ENCODE measurements at places on chromosomes 7 and 10.

DNA sequence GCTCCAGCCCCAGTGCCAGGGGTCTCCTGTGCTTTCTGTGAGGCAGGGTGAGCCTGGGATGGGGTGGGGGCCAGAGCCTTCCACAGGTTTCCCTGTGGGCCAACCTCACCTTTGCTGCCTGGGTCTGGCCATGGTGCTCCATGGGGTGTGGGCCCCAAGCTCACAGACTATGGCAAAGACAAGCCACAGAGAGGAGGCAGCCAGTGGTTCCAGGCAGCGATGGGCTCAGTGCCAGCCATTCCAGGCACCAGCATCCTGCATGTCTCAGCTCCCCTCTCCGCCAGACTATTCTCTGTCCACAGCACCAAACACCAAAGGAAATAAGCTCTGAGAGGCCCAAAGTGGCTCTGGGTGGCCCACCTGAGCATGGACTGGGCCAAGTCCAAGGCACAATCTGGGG is 133.5 kb downstream of the PTPN20 start:
- no peak for DNase-seq

DNA sequence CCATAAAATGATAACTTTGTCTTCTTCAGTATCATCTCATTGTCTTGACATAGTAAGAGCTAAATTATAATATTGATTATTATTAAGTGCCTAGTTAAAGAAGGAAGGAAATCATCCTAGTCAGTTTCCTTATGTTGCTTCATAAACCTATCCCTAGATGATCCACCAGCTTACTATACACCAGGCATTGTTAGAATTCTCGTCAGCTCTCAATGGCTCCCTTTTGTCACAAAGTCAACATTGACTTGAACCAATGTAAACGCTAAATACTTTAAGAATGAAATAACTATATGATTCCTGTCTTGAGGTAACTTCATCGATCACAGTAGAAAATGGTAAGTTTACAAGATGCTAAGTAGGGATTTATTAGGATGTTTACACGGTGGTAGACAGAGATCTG is 1162.9 kb downstream of the CNTNAP2 start:
- DNase-seq = no peak

DNA sequence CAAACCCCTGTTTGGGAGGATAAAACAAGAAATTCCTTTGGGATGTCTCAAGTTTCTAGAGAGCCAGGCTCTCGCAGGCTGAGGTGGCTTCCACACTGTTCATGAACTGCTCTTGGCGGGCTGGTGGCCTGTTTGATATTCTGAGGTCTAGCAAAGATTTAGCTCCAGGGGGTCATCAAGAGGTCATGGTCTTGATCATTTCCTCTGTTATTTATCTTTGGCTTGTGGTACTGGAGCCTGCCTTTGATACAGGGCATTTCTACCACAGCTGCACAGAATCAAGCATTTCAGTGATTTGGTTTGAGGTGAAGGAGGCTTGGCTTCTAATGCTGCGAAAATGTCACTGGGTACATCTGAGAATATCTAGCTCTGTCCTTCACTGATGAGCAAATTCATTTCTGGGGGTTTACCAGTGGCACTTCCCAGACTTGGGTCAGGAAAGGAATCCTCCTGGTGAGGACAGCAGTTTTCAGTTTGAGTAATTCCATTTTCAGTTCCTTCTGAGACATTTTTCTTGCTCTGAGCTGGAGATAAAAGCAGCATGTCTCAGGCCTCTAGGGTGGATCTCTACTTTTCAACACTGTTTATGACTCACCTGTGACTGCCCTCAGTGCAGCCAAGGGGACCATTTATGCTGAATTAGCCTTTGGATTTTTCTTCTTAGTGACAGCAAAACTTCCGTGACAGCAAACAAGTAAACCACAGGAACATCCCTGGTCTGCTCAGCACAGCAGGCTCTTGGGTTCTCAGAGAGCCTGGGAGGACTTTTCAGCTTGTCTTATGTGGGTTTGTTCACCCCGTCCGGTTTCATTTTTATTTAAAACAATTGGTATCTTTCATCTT is 312.0 kb downstream of the RNLS start:
- peak; percentile 32 for DNase-seq

GRCh38 chr10:36778651-36779050 is 346.7 kb upstream of the ANKRD30A start:
- DNase-seq = no peak

DNA sequence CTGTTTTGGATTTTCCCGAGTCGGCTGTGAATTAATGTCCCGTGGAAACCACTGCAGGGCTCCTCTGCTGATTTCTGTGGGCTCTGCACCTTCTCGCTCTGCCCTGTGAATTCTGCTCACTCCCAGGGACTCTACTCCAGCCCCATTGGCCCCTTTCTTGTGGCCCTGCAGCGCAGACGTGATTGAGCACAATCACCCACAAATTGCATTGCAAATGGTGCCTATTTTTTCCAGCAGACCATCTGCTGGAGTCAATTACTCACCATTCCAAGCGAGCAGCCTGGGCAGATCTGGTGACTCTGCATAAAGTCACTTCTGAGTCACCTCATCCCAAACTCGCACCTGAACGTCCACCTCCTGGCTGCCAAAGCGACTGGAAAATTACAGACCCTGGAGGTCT is 235.8 kb downstream of the PAXIP1 start:
- no peak for DNase-seq

DNA sequence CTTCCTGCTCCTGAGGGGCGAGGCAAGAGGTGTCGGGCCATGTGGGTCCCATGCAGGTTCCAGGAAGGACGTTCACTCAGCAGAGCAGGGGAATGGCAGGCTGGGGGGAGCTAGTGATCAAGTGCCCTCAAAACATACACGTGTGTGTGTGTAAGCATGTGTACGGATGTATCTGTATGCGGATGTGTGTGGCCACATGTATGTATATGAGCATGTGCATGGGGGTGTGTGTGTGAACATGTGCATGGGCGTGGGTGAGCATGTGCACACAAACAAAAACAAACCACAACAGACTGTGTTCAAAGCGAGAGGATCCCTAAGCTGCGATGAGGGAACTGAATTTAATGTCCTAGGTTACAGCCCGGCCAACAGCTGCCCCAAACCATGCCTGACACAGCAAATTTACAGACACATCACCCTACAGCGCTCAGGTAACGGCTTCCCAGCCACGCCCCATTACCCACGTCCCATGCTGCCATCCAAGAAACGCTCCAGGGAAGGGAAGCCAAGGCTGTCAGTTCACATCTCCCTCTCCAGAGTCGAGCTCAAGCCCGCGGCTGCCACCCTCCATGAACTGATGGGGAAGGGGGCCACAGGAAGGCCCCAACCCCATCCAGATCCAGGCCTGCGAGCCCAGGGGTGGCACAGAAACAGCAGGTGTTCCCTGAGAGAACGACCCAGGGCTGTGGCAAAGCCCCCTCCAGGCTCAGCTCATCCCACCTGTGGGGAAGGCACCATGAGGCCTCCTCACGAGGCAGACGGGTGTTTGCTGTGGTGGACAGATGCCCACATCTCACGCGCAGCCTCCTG is 56.6 kb downstream of the PTPRN2 start:
- no peak for DNase-seq

GRCh38 chr7:6621195-6622133 is 6.1 kb downstream of the ZNF853 start:
- peak; percentile 25 for DNase-seq

- no peak for DNase-seq
Observed at GRCh38 chr10:86411852-86412560, 45.4 kb upstream of the GRID1 start.

- no peak for DNase-seq
Observed at GRCh38 chr7:8386926-8387550, 46.4 kb upstream of the NXPH1 start.

GRCh38 chr10:108812906-108813305 is 1110.4 kb downstream of the XPNPEP1 start:
- DNase-seq = no peak

GRCh38 chr7:101126651-101127459 is at the start of gene SERPINE1:
Gene SERPINE1, plus strand, starts transcription at chr7:101127104. Its CDS starts 1,290 bp downstream, at chr7:101128394.
- peak; percentile 93 for DNase-seq

GRCh38 chr10:125116041-125116649 is 44.2 kb downstream of the CTBP2 start:
- DNase-seq = no peak

DNA sequence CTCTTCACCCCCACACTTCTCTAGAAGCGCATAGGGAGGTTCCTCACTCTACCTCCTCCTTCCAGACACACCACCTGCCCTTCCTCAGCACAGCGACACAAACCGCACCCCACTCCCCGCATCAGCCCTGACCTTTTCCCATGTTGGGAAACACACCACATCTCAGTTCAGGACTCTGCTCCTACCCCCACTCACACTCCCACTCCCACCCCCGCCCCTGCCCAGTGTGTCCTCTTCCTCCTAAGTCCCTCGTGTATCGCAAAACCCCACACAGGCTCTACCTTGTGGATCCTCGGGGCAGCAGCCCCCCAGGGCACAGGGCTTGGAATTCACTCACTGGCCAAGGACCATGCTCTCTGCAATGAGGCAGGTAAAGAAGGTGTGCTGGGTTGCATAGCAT is 4.2 kb upstream of the AOC1 start:
- DNase-seq = peak; percentile 23

- DNase-seq = no peak
Observed at GRCh38 chr10:60148266-60148840, 241.3 kb downstream of the ANK3 start.

DNA sequence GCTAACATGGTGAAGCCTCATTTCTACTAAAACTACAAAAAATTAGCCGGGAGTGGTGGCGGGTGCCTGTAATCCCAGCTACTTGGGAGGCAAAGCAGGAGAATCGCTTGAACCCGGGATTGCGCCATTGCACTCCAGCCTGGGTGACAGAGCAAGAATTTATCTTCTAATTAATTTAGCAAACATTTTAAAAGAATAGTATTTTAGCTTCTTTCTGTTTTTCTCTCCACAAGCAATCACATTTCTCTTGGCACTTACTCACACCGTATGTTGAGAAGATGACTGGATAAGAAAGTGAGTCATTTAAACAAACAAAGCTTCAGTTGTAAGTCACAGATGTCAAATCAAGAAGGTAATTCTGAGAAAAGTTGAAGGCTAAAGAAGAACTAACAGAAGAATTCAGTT is 264.0 kb downstream of the ARL4A start:
- no peak for DNase-seq

GRCh38 chr7:36064676-36065075 is 88.4 kb upstream of the EEPD1 start:
- DNase-seq = no peak

DNA sequence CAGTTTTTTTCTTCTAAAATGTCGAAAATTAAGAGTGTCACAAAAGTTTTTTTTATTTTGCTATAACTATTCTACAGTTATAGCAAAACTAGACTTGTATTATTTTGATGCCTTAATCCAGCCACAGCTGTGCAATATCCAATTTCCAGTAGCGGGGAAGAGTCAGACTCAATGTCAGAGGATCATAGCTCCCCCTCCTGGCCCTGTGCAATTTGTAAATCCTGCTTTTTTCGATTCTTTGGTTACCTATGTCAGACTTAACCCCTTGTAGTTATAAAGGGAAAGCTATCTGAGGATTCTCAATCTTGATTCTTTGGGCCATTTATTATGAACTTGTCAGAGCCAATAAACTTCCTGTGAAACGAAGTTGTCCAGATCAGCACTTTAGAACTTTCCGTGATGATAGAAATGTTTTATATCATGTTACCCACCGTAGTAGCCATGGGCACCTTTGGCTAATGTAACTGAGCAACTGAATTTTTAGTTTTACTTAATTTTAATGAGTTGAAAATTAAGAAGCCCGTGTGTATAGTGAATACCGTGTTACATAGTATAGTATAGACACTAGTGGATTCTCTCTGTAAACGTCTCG is 87.7 kb upstream of the PRKCQ start:
- DNase-seq = peak; percentile 48

DNA sequence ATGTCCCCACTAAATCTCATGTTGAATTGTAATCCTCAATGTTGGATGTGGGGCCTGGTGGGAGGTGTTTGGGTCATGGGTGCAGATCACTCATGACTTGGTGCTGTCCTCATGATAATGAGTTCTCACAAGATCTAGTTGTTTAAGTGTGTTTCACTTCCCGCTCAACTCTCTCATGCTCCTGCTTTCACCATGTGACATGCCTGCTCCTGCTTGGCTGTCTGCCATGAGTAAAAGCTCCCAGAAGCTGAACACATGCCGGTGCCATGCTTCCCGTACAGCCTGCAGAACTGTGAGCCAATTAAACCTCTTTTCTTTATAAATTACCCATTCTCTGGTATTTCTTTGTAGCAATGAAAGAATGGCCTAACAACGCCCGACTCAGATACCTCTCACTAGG is 6.2 kb upstream of the PSTK start:
- no peak for DNase-seq

- no peak for DNase-seq
Observed at GRCh38 chr7:149845257-149845980, 7.2 kb downstream of the ZNF862 start.

- DNase-seq = peak; percentile 78
Observed at GRCh38 chr7:87059525-87060287, at the start of gene ELAPOR2. Gene ELAPOR2, minus strand, starts transcription at chr7:87059654. Its CDS starts 141 bp downstream, at chr7:87059513.

- no peak for DNase-seq
Observed at GRCh38 chr7:141074162-141074991, 513 bp downstream of the TMEM178B start.

DNA sequence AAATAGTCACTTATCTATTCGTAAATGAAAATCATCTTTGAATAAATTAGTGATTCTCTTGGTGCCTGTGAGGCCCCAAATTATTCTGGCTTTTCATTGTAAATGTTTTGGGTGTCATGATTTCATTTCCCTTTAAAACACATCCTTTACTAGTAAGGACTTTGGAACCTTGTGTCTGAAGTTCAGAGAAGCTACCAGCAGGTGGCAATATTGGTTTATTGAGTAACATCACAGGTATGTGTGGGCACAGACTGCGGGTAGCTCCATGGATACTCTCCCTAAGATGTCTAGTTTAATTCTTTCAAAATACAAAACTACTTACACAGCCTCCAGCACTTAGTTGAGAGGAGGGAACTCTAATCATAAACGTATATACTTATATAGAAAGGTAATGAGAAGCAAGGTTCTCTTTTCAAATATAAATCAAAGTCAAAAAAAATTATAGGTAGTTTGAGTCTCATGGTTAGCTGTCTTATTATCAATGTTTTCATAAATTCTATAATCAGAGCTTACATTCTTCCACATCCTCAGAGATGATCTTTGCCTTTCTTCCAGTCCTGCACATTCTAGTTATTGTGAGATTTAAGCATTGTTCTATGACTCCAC is 449.6 kb downstream of the GRM8 start:
- peak; percentile 75 for DNase-seq

GRCh38 chr10:14153570-14154055 is 177.1 kb downstream of the FRMD4A start:
- no peak for DNase-seq

DNA sequence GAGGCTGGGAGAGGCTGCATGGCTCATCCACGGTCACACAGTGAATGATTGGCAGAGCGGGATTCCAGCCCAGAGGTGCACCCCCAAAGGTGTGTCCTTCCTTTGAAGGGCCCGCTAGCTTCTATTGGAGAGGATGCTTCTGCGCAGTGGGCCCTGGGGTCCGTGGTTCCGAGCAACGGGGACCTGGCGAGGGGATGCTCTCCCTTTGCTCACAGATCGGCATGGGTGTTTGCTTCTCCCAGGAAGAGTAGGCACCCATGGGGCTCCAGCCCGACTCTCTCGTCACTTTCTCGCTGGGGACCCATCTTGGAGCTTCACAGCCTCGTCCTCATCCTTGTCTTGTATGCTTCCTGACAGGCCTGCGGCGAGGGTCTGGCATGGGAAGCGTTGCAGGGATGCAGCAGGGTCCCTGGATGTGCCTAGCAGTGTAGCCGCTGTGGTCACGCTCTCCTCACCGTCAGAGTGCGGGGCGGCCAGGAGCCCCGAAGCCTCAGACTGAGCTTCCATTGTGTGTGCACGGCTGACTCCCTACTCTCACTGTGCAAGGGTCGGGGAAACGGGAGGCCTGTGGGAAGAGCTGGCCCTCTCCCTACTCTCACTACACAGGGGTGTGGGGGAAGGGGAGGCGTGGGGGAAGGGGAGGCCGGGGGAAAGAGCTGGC is 538.5 kb upstream of the FOXK1 start:
- no peak for DNase-seq

GRCh38 chr7:73341877-73342276 is 13.9 kb downstream of the FKBP6 start:
- DNase-seq = peak; percentile 87

All from NB4 (cell line).